Sigmoid colon (tissue), 7 donors: ENCODE measurements at places on chromosomes 2 and 18. TPM values are rescaled to one million over a fixed set of nuclear protein-coding genes. Genes with fewer than 3 reads are reported as not detected.

DNA sequence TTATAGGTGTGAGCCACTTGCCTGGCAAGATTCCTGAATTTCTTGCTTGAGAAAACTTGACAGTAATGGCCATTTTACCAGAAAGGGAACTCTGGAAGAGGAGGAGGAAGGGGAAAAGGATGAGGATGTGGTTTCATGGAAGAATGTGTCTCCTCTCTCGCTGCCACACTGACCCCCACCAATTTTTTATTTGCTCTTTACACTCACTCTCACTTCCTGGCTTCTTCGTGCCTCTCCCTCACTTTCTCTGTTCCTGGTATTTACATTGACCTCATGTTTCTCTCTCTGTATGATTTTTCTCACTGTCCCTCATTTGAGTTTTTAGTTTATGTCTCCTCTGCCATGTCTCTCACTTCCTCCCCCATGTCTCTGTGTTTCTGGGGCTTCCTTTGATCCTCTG lies 134.5 kb upstream of the CAB39 start:
- no peak overlapping the region for H3K27ac ChIP-seq
- H3K4me1 ChIP-seq: no peaks in the 10 kb centered on the region
- H3K4me3 ChIP-seq: no peak overlapping the region
- no peaks in the 10 kb centered on the region for H3K27me3 ChIP-seq

DNA sequence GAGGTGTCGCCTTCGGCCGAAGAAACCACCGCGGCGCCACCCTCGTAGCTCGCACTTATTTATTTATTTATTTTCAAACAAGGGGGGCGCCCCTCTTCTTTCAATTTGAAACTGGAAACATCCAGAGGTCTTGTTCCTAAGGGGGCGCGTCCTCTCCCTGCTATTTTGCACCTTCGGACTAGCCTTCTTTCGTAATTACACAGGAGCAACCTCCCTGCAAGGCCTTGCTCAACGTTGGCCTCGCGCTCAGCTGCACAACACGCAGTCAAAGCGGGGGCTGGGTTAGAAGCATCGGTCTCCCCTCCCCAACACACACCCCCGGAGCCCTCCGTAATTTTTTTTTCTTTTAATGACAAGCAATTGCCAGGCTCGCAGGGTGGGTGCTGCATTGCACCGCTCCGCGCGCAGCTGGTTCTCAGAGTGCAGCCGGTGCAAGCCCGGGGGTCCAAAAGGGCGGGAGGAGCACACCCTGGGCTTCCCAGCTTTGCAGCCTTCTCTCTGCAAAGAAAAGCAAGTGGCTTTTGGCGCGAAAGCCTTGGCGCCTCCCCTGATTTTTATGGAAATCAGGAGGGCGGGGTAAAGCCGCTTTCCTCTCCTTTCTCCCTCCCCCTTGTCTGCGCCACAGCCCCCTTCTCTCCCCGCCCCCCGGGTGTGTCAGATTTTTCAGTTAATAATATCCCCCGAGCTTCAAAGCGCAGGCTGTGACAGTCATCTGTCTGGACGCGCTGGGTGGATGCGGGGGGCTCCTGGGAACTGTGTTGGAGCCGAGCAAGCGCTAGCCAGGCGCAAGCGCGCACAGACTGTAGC lies at the start of gene MYCN:
Gene MYCN, plus strand, starts transcription at position 697 of the 807 bp plus-strand sequence. CDS start 1,515 bp downstream, outside the sequence.
- H3K36me3 ChIP-seq: no peaks in the 10 kb centered on the region
- peak within 1 kb of the TSS; percentile 49 for H3K4me3 ChIP-seq
- peaks cover 48% of the 10 kb centered on the region for H3K4me1 ChIP-seq
- no peak for DNase-seq

GRCh38 chr2:28568533-28568932 lies 72.7 kb downstream of the PLB1 start:
- H3K4me1 ChIP-seq: peaks cover 8% of the 10 kb centered on the region
- H3K27ac ChIP-seq: no peak overlapping the region
- no peaks in the 10 kb centered on the region for H3K27me3 ChIP-seq
- H3K4me3 ChIP-seq: no peak overlapping the region
- no peaks in the 10 kb centered on the region for H3K36me3 ChIP-seq
- no peak for DNase-seq

DNA sequence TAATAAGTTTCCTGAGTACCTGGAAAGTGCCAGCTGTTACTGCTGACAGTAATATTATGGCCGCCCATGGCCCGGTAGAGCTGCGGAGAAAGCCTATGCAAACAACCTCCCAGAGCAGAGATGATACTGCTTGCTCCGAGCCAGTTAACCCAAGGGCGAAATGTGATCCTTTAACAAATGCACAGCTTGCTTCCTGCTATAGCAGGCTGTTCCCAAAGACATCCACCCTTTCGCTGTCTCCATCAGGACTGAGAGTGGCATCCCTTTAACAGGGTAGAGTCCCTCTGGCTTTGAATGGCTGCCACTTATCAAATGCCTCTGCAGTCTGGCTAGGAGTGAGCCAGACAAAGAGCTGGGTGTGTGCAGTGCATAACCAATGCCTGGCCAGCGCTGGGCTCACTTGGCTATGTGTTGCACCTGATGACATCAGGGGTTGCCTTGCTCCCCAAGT lies 69.7 kb upstream of the DAPL1 start:
- H3K27me3 ChIP-seq: no peaks in the 10 kb centered on the region
- DNase-seq: no peak
- H3K4me1 ChIP-seq: no peaks in the 10 kb centered on the region
- no peak overlapping the region for H3K27ac ChIP-seq
- H3K4me3 ChIP-seq: no peak overlapping the region
- H3K36me3 ChIP-seq: no peaks in the 10 kb centered on the region

DNA sequence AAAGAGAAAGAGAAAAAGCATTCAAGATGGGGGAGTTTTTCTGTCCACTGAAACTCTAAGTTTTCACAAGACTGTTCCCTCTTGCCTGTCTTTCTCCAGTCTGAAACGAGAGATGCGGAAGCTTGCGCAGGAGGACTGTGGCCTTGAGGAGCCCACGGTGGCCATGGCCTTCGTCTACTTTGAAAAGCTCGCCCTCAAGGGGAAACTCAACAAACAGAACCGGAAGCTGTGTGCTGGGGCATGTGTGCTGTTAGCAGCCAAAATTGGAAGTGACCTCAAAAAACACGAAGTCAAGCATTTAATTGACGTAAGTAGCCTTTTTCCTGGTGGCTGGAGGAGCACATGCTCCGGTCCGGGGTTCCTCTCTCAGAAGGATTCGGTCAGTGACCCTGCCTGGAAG lies 118.3 kb downstream of the CABLES1 start:
- H3K27me3 ChIP-seq: no peaks in the 10 kb centered on the region
- H3K36me3 ChIP-seq: no peaks in the 10 kb centered on the region
- no peak for DNase-seq
- H3K27ac ChIP-seq: no peak overlapping the region

GRCh38 chr2:75679556-75679955 lies 31.2 kb downstream of the GCFC2 start:
- H3K27ac ChIP-seq: no peak overlapping the region
- H3K4me3 ChIP-seq: no peak overlapping the region
- no peaks in the 10 kb centered on the region for H3K27me3 ChIP-seq

- H3K27ac ChIP-seq: no peak overlapping the region
- H3K4me3 ChIP-seq: no peak overlapping the region
- H3K4me1 ChIP-seq: peaks cover 14% of the 10 kb centered on the region
Observed at GRCh38 chr2:7755879-7756278, 838.7 kb downstream of the RNF144A start.

GRCh38 chr18:51514128-51514527 lies 316.6 kb upstream of the MEX3C start:
- no peak overlapping the region for H3K27ac ChIP-seq
- H3K4me3 ChIP-seq: no peak overlapping the region
- no peaks in the 10 kb centered on the region for H3K36me3 ChIP-seq

DNA sequence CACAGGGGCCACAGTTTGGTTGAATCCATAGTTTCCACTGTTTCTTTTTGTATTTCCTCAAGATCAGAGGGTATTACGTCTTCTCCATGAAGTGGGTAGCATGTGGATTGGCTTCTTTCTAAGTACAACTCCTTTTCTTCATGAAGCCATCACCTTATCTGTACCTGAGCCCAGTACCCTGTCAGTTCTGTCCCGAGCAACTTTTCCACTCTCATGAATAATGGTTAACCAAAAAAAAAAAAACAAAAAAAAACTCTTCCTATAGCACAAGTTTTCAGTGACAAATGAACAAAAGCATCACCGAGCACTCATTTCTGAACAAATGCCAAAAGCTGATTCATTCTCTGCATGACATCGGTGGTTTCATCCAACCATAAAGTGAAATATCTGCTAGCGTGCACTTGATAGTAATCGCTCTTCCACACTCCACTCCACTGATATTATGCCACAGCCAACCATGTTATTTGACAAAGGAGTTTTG lies 53.0 kb upstream of the CCDC150 start:
- no peak overlapping the region for H3K4me3 ChIP-seq
- no peaks in the 10 kb centered on the region for H3K4me1 ChIP-seq
- DNase-seq: no peak
- no peaks in the 10 kb centered on the region for H3K36me3 ChIP-seq
- H3K27me3 ChIP-seq: no peaks in the 10 kb centered on the region

GRCh38 chr18:24488824-24489493 lies 28.5 kb downstream of the HRH4 start:
- DNase-seq: no peak
- no peaks in the 10 kb centered on the region for H3K27me3 ChIP-seq
- H3K4me1 ChIP-seq: no peaks in the 10 kb centered on the region

GRCh38 chr18:58177896-58178470 lies 134.0 kb downstream of the NEDD4L start:
- no peak overlapping the region for H3K4me3 ChIP-seq
- peaks cover 32% of the 10 kb centered on the region for H3K4me1 ChIP-seq
- DNase-seq: no peak
- no peaks in the 10 kb centered on the region for H3K36me3 ChIP-seq

- H3K27ac ChIP-seq: no peak overlapping the region
- H3K4me3 ChIP-seq: no peak overlapping the region
- peak; percentile 46 for DNase-seq
- no peaks in the 10 kb centered on the region for H3K27me3 ChIP-seq
Observed at GRCh38 chr2:240205348-240205747, 64.9 kb upstream of the OTOS start.

DNA sequence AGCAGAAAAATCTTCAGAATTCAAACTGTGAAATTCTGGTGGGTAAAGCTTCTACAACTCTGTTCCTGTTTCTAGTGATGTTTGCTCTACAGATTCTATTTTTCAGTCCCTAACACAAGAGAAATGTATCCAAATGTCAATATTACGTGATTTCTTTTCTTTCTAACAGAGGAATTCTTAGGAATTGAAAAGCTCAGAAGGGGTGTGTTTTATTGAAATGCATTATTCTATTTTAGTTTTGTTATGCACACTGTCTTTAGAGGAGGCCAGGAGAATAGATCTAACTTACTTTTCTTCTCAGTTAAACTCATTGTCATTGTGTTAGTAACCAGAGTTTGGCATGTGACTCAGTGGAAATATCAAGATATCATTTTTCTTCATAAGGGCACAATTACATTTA lies 62.4 kb downstream of the MTX2 start:
- no peak for DNase-seq
- no peaks in the 10 kb centered on the region for H3K27me3 ChIP-seq
- H3K4me1 ChIP-seq: no peaks in the 10 kb centered on the region
- no peak overlapping the region for H3K4me3 ChIP-seq
- H3K27ac ChIP-seq: no peak overlapping the region

GRCh38 chr2:16031058-16031847 lies 90.9 kb downstream of the MYCN start:
- no peak overlapping the region for H3K27ac ChIP-seq
- no peaks in the 10 kb centered on the region for H3K36me3 ChIP-seq
- no peaks in the 10 kb centered on the region for H3K27me3 ChIP-seq
- no peaks in the 10 kb centered on the region for H3K4me1 ChIP-seq

DNA sequence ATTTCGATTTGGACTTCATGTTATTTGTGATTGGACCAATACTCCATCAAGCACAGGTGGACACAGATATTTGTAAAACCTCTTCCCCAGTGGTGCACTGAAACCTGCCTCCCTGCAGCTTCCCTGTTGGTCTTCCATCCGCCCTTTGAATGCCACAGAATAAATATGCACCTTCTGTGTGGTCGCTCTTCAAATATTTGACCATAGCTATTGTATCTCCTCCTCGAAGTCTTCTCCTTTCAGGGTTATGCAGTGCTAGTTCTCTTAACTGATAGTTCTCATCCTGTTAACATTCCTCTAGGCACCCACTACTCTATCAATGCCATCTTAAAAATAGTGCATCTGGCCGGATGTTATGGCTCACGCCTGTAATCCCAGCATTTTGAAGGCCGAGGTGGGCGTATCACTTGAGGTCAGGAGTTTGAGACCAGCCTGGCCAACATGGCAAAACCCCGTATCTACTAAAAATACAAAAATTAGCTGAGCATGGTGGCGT lies 12.5 kb downstream of the SPATS2L start:
- H3K4me3 ChIP-seq: no peak overlapping the region
- H3K27ac ChIP-seq: no peak overlapping the region
- no peak for DNase-seq
- H3K27me3 ChIP-seq: no peaks in the 10 kb centered on the region

- H3K27ac ChIP-seq: no peak overlapping the region
- H3K36me3 ChIP-seq: no peaks in the 10 kb centered on the region
- no peak for DNase-seq
- no peaks in the 10 kb centered on the region for H3K27me3 ChIP-seq
- no peak overlapping the region for H3K4me3 ChIP-seq
Observed at GRCh38 chr2:24886126-24886501, 33.9 kb downstream of the ADCY3 start.

DNA sequence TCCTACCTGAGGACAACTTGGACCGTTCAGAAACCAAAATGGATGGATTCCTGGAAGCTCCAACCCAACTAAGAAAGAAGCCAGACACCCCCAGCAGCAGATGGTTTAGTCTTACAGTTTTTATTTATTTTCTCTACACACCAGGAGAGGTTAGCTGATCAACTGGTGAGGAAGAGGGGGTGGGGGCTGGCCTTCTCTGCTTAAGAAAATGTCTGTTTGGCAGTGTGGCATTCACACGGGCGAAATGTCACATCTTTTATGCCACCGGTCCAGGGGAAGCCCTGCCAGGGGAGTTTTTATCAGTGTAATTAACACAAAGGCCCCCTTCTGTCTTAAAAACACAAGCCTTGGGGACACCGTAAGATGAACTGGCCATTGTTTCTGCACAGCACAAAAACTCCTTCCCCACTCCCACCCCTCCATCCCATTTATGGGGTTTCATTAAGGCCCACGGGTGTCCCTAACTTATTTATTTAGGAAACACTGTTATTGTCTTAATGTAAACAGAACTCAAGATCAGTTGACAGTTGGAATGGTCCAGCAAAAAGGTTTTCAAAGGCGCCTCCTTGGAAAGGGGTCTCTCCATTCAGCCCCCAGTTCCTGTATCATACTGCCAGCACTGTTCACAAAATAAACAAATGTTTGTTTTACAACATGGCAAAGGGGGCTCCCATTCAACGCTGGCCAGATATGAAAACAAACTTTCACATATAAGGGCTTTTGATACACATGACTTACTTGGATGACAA lies 217.0 kb downstream of the C1D start:
- H3K27ac ChIP-seq: peak overlapping the region; percentile 74
- H3K4me3 ChIP-seq: no peak overlapping the region
- H3K27me3 ChIP-seq: no peaks in the 10 kb centered on the region
- no peaks in the 10 kb centered on the region for H3K36me3 ChIP-seq
- DNase-seq: peak; percentile 56

GRCh38 chr2:67701011-67701410 lies 303.9 kb downstream of the ETAA1 start:
- no peaks in the 10 kb centered on the region for H3K4me1 ChIP-seq
- no peak overlapping the region for H3K4me3 ChIP-seq
- no peaks in the 10 kb centered on the region for H3K27me3 ChIP-seq
- no peak overlapping the region for H3K27ac ChIP-seq
- DNase-seq: no peak

The MAL gene
- total RNA-seq: 11.1 TPM

The ATP6V1C2 gene
- 0.55 TPM for total RNA-seq

The AMMECR1L gene
- total RNA-seq: 10.5 TPM
